ENCODE measurements at places on chromosomes 7 and 10.

DNA sequence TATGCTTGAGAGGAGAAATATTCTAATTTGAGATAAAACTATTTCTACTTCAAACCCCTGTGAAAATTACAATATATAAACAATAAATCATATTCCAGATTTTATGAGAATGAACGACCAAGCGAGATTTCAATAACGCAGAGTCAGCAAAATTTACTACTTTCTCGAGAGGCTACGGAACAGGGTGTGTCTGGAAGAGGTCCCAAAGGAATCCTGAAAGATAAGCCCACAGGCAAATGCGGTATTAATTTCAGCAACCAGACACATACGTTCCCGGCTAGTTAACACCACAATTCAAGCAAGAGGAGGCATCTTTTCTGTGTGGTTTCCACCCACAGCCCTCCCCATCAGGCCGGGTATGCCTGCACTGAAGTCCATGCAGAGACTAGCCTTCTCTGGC, 26.4 kb downstream of the BEND7 start:
- no peak for DNase-seq

DNA sequence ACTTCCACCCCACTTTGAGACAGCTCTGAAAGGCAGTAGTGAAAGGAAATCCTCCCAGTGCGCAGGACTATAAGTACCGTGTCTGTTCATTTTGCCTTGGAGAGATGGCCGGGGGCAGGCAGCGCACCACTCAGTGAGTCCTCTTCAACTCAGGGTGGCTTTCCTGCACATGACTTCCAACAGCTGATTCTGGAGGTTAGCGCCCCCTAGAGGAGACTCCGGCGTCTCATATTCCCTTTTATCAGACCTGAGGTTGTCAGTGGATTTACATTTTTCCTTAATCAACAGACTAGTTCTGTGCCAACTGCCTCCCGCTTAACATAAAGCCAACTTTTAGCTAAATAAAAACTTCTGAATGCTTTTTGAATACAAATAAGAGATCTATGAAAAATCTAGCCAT, 101.0 kb downstream of the HERPUD2 start:
- DNase-seq: no peak

DNA sequence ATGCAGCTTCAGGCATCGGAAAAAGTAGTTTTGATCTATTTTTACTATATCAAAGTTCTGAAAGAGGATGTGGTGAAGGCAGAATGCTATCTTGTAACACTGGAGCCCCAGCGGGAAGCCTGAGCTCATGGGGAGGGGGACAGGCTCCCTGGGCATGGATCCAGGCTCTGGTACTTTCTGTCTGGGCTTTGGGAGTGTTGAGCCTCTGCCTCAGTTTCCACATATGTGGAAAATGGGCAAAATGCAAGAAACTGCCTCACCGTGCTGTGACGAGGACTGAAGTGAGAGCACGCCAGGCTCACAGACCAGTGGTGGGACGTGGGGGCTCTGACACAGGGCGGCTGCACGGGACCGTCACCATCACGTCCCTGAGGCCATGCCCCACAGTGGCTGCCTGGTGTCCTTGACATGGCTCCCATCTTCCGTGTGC, 182.9 kb upstream of the SHH start:
- no peak for DNase-seq

DNA sequence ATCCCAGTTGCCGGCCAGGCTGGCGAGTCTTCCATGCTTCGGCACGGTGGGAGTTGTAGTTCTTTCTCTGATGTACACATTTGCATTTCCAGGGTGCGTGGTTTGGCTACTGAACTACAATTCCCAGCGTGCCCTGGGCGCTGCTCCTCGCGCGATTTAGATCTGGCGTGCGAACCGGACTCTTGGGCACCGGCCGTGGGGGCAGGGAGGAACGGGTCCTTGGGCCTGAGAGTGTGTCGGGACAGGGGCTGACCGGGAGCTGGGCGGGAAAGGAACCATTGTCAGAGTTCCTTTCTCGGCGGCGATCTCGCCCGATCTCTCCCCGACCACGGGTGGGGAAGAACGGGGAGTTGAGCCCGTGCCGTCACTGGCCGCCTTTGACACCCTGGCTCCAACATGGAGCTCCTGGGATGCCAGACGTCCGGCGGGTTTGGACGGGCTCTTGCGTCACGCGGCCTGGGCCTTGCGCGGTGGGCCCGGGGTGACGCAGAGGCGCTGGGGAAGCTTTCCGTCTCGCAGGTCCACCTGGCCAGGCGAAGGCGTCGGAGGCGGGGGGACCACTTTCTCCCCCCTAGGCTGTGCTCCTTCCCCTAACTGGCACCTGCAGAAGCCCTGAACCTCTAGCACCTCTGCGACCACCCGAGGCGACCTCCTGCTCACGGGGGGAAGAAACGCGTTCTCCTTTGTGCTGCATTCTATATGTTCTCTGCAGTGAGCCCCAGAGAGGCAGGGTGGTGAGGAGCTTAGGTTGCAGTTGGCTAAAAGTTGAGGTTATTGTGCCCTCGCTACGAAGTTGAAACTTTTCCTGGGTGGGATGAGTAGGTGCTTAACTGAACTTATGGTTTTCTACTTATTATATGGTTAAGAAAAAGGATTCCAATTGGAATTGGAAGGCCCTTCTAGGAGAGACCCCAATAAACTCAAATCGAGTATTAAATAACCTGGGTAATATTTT, 824 bp downstream of the IFRD1 start:
- DNase-seq: peak; percentile 85

DNA sequence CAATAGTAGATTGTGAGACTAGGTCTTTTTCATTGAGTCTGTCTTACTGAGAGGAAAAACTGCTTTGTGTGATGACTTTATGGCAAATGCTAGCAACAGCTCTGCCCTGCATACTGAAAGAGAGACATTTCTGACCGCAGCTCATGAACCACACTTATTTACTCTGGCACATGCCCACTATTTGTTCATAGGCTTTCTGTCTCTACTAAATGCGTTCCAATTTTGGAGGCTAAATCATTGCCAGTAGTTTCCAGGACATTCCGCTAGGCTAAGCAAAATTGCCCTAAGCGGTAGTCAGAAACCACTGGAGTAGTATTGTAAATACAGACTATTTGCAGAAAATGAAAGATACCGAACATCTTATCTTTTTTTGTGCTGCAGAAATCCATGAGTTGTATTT, 55.6 kb upstream of the DLX6 start:
- DNase-seq: no peak

DNA sequence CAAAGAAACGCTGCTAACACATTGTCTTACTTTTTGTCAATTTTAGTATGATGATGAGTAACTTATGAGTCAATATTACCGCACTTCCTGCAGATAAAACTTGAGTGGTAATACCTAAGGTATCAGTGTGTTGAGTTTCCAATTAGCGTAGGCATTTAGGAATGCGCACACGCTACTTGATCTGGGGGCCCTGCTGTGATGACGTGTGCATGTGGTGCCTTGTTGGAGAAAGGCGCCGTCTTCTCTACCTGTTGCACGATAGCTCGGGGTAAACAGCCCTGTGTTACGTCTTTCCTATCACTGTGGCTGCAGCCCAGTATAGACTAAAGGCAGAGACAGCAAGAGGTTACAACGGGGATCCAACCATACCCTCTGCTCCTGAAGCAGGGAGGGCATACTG, 476.8 kb upstream of the ADARB2 start:
- no peak for DNase-seq

DNA sequence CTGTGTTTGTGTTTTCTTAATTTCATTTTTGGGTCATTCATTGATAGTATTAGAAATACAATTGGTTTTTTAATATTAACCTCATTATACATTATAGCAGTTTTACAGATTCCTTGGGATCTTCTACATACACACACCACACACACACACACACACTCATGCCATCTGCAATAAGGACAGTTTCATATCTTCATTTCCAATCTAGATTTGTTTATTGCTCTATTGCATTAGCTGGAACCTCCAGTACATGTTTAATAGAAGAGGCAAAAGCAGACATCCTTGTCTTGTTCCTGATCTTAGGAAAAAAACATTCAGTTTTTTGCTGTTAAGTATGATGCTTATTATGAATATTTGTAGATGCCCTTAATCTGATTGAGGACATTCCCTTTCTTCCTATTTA, 17.8 kb upstream of the CALU start:
- no peak for DNase-seq

GRCh38 chr10:77240706-77241349, 396.8 kb downstream of the KCNMA1 start:
- no peak for DNase-seq
